ENCODE measurements at places on chromosomes 3 and 15.

DNA sequence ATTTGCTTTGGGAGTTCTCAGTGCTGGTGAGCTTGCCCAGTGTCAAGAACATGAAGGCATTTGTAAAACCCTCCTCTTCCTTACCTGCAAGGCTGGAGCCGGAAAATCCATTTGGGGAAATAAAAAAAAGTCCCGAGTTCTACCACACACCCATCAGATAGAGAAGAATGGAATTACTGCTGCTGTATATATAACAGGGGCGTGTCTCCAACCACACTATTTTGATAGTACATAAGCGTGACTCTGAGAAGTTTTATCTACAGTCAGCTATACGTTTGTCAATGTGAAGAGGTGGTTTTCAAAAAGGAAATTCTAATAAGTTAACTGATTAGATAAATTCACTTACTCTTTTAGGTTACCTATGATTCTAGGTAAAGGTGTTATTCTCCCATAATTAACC, 1.3 kb upstream of the CPA3 start:
- DNase-seq = no peak

- DNase-seq = no peak
These were observed 165.0 kb downstream of the NTRK3 start for GRCh38 chr15:88091444-88092016.

DNA sequence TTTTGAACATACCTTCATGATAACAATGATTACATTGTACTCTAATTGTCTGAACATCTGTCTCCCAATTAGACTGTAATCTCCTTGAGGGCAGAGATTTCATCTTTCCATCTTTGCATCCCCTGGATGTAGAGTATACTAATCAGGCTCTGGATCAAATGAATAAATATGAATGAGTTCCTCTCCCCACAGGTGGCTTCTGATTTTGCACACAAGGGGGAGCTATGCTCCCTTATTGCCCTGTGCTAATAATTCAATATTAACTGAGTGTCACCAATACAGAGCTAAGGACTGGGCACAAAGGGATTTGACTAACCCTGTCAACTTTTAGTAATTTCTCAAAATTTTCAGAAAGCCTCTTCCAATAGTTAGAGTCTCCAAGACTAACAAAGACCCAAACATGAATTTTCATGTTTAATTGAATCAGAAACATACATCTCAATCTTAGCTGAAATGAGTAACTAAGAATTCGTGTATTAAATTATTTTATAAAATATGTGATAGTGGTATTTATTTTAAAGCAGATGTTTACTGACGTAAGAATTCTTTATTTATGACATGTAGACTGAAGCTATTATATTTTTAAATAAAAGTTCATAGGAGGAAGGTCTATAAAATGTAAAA, 3.0 kb downstream of the DUOXA1 start:
- no peak for DNase-seq

- DNase-seq = no peak
These were observed 612.9 kb downstream of the ROBO1 start for GRCh38 chr3:79154865-79155264.

GRCh38 chr15:50675535-50676144, 11.0 kb downstream of the TRPM7 start:
- no peak for DNase-seq

DNA sequence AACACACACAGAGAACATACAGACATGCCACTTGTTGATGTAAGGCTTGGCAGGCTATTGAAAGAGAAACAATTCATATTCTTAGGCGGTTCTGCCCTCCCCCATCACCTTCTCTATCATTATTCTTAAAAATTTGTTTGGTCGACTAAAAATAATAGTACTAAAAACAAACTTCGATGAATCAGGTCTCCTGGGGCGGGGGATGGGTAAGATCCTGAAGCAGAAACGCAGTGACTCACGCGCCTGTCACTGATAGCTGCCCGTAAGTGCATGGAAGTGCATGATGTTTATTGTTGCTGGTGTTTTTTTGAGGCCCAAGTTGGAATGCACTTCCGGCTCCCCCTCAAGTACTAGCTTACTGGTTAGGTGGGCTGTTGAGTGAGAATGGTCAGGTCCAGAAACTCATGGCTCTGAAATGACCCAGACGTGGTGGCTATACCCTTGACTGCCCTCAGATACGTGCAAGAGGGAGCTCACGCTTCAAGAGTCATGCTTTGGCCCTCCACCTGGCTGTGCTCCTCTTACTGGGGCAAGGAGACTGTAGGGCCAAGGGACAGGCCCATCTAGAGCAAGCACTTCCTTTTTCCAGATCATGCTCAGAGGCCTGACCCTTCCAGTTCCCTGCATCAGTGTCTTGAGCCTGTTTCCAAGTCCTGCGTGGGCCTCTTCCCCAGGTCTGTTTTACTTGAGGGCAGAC, 10.9 kb downstream of the SMAD3 start:
- no peak for DNase-seq

DNA sequence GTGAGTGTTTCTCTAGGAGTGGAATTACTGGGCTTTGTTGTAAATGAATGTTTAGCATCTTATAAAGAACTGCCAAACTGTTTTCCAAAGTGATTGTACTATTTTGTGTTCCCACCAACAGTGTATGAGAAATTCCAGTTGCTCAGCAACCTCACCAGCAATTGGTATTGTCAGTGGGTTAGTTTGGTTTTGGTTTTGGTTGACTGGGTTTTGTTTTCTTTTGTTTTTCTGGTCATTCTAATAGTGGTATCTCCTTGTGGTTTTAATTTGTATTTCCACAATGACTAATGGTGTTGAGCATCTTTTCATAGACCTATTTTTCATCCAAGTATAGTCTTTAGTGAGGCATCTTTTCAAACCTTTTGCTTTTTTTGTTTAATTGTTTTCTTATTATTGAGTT, 27.1 kb downstream of the FILIP1L start:
- no peak for DNase-seq

Data from uterus (tissue), 4 donors.